Cardiac septum (tissue), 1 donor: ENCODE measurements at places on chromosomes 5 and 9. TPM values are rescaled to one million over a fixed set of nuclear protein-coding genes. Genes with fewer than 3 reads are reported as not detected.

The CDH6 gene
- 4.0 TPM for total RNA-seq

The IL9 gene
- total RNA-seq, result not detected

The FOXD4L3 gene
- total RNA-seq, result not detected

The SPINK5 gene
- 0.16 TPM for total RNA-seq

The MCIDAS gene
- not detected for total RNA-seq

The ZBED3 gene
- 6.4 TPM for total RNA-seq

The ARHGEF37 gene
- total RNA-seq, result 15.8 TPM

The CYSRT1 gene
- not detected for total RNA-seq

- no peak for DNase-seq
These were observed 69.0 kb upstream of the XPA start for GRCh38 chr9:97766092-97766491.

DNA sequence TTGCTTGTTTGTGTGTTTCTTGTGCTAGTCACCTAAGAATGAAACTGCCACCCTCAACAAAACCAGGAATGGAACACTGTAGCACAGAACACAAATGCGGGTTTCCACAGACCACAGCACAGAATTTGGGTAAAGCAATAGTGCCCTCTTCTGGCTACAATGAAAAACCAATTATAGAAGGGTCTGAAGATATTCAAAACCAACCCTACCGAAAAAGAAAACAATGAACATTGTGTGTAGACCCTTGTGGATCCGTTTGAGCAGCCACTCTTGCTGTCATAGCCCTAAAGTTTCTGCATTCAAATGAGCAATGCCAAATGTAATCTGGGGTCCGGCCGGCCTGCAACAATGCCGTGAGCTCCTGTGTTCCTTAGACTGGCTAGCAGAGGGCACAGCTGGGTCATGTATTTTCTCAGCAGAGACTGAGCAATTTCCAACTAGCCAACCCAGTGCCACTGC lies 8.3 kb upstream of the ENC1 start:
- no peak for DNase-seq

DNA sequence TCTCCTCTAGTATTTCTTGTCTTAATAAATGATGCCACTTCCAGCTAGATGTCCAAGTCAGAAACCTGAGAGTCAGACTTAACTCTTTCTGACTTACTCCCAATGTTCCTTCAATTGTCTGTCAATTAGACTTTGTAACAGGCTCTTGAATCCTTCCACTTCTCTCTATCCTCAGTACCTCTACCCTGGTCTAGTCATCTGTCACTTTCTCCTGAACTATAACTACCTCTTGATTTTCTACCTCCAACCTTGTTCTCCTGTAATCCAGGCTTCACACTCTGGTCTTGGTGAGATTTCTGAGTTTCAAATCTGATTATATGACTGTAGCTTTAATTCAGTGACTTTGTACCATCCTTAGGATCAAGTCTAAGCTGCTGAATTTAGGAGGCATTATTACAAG lies 64.9 kb downstream of the NDUFAF2 start:
- no peak for DNase-seq

DNA sequence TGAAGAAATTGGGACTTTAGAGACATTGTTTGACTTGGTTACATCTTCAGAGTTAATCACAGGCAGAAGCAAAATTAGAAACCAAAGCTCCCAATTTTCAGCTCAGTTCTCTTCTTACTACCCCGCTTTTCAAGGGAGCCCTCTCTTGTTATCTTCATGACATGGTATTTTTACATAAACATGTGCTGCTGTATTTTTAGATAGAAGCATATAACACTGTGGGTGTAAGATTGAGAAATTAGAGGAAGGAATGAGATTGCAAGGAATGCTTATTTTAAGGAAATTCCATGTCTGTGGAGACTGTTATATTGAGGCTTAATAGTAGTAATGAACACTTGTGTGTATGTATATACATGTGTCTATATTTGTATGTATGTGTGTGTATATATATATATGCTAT lies 401.6 kb downstream of the TMEM232 start:
- DNase-seq, result no peak

DNA sequence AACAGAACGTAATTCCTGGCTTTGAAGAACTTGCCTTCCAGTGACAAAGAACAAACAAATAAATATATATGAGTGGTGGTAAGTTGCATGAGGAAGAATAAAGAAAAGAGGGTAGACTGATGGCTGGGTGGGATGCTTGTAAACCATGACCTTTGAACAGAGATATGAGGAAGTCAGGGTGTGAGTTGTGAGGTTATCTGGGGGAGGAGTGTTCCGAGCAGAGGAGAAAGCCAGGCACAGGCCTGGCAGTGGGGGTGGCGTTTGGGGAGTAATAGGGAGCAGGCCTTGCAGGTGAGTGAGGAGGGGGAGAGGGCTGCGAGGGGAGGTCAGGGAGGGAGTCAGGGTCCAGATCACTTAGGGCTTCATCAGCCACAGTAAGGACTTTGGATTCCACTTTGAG lies 213.4 kb downstream of the PTTG1 start:
- no peak for DNase-seq

- no peak for DNase-seq
These were observed 121.2 kb upstream of the PTPN3 start for GRCh38 chr9:109619310-109619709.

GRCh38 chr9:129140397-129141065 lies 29.3 kb downstream of the PTPA start:
- DNase-seq, result peak; percentile 79

- no peak for DNase-seq
These were observed 127.5 kb upstream of the RETREG1 start for GRCh38 chr5:16744164-16744880.
